RKO (cell line): ENCODE measurements at places on chromosomes 4 and X.

DNA sequence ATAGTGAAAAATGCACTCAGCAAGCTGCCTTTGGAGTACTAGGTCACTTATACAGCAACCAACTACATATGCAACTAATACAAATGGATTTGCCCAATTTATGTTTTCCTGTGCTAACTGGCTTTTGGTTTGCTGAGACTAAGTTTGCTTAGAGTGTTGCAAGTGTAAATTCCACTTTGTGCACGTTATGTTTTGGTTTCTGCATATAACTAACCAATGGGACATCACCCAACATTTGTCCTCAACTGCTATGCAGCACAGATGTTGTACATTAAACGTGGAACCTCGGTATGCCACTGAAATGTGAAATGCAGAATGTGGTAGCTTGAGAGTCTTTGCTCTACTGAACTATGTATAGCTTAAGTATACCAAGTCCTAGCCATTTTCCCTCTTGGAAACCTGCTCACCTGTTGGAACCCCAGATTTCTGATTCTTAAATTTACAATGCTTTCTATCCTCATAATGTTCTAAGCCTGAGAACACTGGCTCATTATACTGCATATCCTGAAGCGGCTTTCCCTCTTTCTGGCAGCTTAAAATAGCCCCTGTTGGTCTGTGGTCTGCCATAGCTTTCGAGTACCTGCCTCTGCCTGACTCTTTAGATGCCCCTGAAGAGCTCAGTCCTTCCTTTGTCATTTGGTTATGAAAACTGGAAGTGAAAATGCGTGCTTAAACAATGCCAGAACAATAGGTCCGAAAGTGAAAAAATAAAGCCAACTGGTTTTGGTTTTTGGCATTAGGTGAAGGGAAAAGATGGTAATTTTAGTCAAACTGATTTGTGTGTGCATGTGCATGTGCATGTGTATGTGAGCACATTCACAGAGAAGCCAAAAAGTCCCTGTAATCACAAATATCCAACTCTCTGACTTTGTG, 158.0 kb downstream of the SH2D1A start:
- DNase-seq: no peak

GRCh38 chrX:45133465-45133864, 67.2 kb downstream of the DIPK2B start:
- DNase-seq: no peak

GRCh38 chr4:36290641-36291040, 9.2 kb downstream of the DTHD1 start:
- DNase-seq: no peak

GRCh38 chrX:113384628-113385027, 544.0 kb upstream of the AMOT start:
- DNase-seq: peak; percentile 12

GRCh38 chr4:42265782-42266602, 113.5 kb upstream of the BEND4 start:
- no peak for DNase-seq

DNA sequence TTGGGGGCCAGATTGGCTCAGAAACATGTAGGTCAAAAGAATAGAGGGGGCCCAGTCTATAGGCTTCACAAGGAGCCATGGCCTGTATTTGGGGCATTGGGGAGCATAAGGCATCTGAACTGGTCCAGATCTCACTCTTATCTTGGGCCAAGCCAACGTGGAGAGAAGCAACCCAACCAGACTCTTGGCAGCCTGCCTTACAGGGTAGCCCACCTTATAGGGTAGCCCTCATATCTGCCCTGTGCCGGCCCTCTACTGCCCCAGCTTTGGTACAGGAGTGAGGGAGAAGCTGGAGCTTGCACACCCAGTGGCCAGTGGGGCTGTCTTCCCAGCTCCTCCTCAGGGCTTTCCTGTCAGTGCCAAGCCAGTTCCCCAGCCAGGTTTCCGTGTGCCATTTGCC, 142.2 kb downstream of the AMMECR1 start:
- DNase-seq: no peak

- peak; percentile 66 for DNase-seq
Observed at GRCh38 chr4:83255584-83255983, 29.0 kb downstream of the COQ2 start.

DNA sequence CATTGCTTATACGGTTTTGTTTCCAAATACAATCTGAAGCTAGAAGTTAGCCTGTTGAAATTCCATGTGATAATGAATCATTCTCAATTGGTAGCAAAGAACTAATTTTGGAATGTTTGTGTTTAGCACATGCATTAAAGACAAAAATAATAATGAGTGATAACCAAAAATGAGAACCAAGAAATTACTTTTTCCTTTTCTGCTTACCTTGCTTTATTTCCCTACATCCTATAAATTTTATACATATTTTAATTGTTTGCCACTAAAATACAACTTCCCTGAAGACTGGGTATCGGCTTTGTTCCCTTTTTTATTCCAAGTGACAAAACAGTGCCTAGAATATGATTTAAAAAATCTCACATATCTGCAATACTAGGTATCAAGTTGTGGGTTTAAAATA, 203.8 kb upstream of the TACR3 start:
- DNase-seq: no peak

GRCh38 chrX:42117318-42117717, 194.0 kb upstream of the CASK start:
- DNase-seq: no peak

GRCh38 chrX:121336831-121337421, 289.5 kb downstream of the GLUD2 start:
- no peak for DNase-seq

DNA sequence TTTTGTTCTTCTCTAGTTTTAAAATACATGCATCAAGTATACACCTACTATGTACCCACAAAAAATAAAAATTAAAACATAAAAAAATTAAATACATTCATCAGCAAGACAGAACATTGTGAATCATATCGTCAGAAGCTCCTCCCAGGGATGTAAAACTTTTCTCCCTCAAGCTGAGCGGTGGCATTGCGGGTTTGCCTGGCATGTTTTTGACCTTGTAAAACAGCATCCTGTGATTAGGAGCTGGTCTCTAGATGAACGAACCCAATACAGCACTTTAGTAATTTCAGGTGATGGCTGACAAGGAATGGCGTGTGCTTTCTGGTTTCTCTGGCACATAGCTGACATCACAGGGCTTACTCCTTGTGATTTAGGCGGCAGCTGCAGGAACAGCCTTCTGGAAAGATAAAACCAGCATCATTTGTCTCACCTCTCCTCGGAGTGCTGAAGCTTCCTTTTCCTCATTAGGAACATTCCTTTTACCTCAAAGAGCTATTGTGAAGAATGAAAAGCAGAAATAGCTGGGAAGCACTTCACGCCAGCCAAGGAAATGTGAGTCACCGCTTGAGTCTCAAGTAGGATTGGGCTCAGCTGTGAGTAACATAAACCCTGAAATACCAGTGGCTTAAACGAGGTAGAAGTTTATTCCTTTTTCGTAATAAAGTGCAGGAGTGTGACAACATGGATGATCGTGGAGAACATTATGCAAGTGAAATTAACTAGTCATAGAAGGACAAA, 44.3 kb downstream of the NYX start:
- peak; percentile 80 for DNase-seq

DNA sequence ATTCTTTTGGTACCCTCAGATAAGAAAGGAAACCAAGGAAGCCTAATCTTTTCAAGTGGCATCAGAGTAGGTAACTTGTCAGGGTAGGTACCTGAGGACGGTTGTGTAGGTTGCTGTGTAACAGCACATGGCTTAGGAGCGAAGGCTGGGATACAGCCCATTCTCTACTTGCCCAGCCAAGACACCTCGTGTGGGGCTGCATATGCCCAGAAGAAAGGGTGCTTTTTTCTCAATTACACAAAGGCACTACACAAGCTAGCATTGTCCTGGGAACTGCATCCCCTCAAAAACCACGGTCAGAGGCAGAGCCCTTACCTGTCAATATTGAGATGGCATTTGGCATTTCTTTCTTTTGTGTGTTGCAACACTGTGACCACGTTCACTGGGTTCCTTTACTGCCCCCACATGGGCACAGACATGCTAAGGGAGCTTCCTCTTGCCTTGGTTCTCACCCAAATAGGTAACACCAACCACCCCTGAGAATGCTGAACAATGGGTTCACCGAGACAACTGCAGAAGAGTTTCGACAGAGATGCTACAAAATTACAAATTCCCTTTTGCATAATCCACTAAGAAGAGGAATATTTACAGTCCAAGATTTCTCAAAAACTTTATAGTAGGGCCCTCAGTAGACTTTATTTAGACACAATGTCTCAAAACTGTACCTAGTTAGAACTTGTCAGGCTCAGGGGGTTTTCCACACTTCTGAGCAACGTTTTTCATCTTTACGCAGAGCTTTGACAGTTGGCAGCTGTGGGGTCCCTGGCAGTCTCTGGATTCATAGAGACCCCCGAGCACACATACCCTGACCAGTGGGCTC, 35.8 kb upstream of the TNIP3 start:
- no peak for DNase-seq

DNA sequence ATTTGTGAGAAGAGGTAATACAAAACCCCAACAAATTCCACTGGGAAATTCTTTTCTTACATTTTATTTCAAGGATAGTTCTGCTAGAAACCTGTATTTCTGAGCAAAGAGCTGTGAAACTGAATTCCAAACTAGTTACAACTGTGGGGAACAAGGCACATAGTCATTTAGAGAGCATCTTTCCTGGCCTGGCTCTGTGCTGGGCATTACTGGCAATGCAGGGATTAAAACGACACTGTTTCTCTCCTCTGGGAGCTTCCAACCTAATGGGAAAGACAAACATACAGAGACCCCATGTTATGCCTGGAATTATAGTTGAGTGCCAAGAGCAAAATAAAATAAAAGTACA, 36.5 kb downstream of the SUPT20HL1 start:
- no peak for DNase-seq

DNA sequence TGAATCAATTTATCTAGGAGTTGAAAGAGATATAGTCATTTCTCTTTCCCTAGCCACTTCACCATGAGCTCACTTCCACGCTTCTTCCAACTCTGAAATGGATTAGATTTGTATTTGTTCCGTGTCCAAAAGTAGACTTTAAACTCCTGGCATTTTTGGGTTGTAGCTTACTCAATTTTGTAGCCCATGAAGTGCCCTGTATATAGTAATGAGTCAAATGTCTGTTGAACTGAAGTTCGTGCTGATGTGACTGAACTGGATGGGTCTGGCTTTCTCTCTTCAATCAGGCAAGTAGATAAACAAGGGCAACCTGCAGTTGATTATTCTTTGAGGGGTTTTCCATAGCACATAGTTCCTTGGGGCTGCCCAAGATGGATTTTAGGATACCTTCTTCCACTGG, 450.6 kb downstream of the SH2D1A start:
- no peak for DNase-seq

- DNase-seq: no peak
Observed at GRCh38 chrX:132539611-132540010, 50.8 kb upstream of the MBNL3 start.

- DNase-seq: no peak
Observed at GRCh38 chr4:183971929-183972490, 66.9 kb downstream of the STOX2 start.

DNA sequence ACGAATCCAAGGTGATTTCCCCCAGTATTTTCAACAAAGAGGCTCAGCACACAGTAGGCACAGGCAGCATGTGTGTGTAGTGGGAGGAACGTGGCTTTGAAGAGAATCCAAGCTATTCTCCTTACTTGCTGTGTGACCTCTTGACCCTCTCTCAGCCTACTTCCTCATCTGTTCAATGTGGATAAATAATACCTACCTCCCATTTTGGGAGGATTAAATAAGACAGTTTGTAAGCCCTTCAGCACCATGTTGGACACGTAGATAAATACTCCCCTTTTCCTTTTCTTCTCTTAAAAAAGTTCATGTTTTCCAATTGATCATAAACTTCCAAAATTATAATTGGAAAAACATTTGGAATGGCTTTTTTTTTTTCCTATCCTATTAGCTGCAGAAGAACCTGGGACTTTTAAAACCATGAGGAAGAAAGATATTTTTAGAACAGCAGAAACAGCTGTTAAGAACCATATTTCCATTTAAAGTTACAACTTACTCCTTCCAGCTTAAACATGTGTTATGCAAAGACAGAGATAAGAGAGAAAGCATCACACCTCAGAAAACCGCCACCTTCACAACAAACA, 56.1 kb upstream of the TMEM131L start:
- no peak for DNase-seq

DNA sequence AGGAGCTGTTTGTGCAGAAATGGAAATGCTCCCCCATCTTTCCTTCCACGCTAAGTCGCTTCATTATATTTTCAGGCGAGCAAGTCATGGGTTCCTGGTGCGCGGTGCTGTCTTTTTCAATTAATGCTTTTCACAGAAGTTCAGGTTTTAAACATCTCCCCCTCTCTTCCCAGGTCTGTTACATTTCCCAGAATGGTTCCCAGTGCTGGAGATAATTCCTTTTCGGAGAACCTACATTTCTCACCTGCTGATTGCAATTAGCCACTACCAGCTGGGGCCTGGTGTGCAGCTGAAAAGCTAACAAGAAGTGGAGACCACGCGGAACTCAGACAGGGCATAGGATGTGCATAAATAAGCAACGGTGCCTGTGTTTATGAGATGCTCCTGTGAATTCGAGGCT, 217.8 kb downstream of the MID1IP1 start:
- DNase-seq: no peak

DNA sequence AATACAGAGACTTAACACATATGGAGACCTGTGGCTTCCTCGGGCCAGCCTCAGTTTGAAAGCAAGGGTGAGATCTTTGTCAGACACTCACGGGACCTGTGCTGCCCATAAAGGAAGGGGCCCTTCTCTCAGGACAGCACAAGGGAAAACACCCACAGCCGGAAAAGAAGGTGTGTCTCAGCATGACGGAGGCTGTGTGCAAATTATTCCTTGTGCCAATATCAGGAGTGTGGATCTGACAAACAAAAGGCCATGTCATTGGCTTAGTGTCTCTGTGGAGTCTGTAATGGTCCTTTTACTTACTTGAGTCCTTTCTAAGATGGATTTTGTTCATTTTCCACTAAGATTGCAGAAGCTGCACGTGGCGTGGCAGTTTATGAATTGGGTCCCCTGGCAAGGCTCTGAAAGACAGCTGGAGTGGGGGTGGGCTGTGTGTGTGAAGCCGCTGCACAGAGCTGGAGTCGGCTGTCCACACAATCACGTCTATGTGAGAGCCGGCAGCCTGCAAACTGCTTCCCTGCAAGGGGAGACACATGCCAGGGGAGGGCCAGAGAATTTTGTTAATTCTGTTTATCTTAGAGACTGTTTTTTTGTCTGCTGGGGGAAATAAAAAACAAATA, 1.9 kb downstream of the ENPP6 start:
- no peak for DNase-seq

GRCh38 chr4:48137846-48138245, 3.8 kb upstream of the TXK start:
- no peak for DNase-seq

GRCh38 chr4:39205476-39205875, 23.1 kb downstream of the WDR19 start:
- DNase-seq: no peak

DNA sequence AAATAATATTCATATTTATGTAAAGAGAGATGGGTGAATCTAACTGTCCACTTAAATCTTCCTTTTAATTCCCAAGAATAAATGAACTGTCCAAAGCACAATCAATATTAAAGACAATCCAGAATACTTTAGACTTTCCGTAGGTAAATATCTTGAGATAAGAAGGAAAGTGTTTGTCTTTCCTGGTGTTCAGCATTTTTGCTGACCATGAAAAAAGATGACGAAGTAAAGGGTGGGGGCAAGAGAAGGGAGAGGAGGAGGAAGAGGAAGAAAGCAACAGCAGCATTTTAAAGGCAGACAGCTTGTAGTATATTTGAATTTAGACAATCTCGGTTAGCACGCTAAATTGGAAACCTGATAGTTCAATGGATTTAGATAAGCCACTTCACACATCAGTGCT, 498.2 kb downstream of the KCNIP4 start:
- DNase-seq: no peak

GRCh38 chr4:73481358-73481757, at the start of gene AFM:
Gene AFM (plus strand): TSS chr4:73481745. CDS start chr4:73481776, 31 bp downstream.
- no peak for DNase-seq
